NCI-H1694 treated with DMSO at 0.1 percent for 48 hours (cell line): ENCODE measurements at places on chromosomes 5 and 9.
A peak's percentile ranks its signal among the peaks of the same experiment; 100 is the strongest.

- no peak for DNase-seq
These were observed 25.7 kb downstream of the NCS1 start for GRCh38 chr9:130197888-130198287.

- no peak for DNase-seq
These were observed 3.7 kb upstream of the SLC9A3 start for GRCh38 chr5:527646-528628.

DNA sequence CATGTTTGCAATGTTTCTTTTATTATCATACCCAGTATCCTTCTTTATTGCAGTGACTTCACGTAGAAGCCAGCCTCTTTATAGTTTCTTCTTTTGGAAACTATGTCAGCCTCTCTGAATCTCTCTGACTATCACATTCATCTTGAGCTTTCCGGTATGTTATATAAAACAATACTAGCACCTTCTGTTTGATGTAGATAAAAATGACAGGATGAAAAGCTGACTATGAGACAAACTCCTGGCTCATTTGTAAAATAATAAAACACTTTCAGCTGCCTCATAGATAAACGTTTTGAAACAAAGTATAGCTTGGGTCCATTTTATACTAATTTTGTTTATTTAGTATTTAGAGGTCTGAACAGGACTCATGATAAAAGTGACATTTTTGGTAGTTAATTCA, 1145.4 kb upstream of the NUDT12 start:
- no peak for DNase-seq

DNA sequence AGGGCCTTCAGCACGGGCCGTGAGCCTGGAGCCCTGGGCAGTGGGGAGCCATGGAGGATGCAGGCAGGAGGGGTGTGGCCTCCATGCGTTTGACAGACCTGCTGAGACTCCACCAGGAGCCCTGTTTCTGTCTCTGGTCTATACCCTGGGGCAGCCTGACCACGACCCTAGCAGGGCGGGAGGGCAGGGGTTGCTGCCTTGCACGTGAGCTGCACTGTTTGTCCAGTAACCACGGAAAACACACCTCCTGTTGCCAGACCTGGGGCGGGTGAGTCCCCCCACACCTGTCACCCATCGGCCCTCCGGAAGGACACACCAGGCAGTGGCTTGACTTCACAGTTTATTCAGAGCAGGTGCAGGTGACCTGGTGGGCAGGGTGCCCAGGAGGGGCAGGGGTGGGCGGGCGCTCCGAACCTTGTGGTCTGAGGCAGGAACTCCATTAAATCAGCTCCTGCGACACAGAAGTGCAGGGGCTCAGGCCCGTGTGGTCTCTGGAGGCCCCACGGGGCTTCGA, 3.9 kb downstream of the LCN8 start:
- no peak for DNase-seq

DNA sequence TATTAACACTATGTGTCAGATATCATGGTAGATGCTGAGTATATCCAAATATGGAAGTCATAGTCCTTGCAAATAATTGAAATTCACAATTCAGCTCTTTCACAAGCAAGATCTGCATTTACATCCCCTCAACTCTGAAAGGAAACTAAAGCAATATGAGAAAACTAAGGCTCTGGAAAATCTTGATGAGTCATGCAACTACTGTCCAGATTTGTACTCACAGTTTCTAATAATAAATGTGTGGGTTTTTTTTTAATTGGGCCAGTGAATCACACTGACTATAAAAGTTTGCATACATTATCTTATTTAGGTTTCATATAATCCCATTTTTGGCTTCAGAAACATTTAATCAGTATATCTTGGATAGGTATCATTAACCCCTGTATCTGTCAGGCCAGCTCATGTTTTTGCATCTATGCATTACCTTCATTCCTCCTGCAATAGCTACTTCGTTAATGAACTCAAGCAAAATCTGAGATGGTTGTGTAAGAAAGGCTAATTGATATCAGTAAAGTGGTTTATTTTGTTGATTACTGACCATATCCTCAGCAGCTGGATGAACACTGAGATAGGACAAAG, 58.7 kb upstream of the PRR16 start:
- no peak for DNase-seq

- DNase-seq: no peak
These were observed 13.1 kb downstream of the LRRC26 start for GRCh38 chr9:137156567-137157375.

GRCh38 chr9:109463924-109464625, 34.0 kb downstream of the PTPN3 start:
- DNase-seq: no peak

DNA sequence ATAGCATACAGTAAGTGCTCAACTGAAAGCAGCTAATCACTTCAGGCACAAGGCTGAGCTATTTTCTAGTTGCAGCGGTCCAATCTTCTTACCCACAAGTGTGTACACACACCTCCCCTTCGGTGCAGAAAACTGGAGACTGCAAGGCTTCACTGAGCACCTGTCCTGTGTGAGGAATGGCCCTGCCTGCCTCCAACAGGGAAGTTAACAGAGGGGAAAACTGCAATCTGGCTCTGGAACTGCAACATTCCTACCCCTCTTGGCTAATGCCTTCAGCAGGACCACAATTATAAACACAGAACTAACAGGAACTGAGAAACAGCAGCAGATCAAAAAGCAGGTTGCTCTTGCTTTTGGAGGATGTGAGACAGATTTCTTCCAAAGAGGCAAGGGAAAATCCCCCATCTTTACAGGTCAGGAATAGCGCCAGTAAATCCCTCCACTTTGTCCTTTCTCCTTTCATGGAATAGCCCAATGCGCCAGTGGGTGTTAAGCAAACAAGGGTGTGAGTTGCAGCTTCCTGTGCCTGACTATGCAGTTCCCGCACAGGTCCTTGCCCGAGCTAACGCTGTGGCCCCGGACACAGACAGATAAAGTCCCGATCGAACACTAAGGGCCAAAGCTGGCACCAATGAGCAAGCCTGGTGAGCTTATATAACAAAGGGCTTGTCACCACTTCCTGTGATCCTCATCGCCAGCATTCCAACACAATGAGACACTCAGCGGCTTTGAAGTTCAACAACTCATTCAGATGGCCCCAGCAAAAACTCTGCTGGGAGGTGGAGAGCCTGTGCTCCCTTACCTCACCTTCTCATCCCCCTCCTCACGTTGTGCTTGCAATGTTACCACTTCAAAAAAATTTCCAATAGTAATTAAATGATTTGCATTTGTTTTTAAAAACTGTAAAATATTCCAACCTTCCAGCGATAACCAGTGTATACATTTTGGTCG, 21.5 kb downstream of the SHB start:
- peak; percentile 42 for DNase-seq

DNA sequence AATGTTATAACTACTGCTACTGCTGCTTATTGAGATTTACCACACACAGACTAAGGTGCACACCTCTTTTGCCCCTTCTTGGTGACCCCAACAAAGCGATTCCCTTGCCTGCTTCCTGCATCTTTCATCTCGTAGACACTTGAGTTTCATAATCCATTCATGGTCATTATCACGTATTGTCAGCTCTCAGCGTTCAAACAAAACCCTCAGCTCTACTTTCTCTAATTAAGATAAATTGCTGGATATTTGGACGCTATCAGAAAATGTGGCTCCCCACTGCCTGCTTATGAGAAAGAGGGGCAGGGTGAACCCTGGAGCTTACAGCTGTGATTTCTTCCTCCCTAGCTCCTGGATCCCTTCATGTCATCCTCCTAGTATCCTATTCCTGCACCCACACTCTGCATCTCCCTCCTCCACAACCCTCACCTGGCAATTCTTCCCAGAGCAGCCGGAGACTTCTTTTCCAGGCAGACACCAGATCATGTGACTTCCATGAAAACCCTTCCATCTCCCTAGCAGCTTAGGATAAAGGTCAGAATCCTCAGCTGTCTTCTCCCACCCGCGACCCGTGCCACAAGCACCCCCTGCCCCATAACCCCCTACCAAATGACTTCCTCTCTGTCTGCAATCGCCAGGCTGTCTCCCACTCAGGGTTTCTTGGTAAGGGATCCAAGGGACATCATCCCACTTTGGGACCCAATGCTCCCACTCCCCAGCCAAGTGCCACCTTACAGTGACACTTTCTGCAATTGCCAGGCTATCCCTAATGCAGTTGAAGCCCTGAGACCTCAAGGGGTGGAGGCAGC, 146.5 kb downstream of the NSG2 start:
- DNase-seq: no peak

DNA sequence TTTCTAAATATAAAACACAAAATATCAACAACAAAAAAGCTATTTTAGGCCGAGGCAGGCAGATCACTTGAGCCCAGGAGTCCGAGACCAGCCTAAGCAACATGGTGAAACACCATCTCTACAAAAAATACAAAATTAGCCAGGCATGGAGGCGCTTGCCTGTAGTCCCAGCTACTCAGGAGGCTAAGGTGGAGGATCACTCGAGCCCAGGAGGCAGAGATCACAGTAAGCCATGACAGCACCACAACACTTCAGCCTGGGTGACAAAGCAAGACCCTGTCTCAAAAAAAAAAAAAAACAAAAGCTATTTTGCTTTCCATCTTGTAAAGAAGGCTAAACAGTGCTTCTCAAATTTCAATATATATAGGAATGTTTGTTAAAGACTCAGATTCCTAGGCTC, 11.3 kb downstream of the C5orf15 start:
- DNase-seq: no peak

GRCh38 chr5:122420091-122420490, 108.1 kb downstream of the SNCAIP start:
- DNase-seq: no peak

GRCh38 chr5:78542321-78542840, 106.2 kb downstream of the LHFPL2 start:
- DNase-seq: no peak

- no peak for DNase-seq
These were observed 69.6 kb downstream of the SLC28A3 start for GRCh38 chr9:84270847-84271530.

DNA sequence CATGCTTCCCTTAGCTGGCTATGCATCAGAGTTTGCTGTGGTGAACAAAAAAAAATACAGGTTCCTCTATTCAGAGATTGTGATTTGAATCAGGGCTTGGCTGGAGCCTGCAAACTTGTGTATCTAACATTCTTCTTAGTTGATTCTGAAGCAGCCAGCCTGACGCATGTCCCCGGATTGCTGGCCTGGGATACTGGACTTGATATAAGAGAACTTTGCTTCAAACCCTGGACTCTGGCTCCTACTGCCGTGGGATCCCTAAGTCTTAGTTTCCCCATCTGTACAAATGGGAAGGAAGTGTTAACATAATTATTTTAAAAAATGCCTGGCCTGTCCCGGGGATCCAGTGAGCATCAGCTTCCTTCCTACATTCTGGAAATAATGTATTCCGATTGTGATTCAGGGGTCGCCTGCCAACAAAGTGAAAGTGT, 292.8 kb downstream of the ARHGEF28 start:
- DNase-seq: no peak

DNA sequence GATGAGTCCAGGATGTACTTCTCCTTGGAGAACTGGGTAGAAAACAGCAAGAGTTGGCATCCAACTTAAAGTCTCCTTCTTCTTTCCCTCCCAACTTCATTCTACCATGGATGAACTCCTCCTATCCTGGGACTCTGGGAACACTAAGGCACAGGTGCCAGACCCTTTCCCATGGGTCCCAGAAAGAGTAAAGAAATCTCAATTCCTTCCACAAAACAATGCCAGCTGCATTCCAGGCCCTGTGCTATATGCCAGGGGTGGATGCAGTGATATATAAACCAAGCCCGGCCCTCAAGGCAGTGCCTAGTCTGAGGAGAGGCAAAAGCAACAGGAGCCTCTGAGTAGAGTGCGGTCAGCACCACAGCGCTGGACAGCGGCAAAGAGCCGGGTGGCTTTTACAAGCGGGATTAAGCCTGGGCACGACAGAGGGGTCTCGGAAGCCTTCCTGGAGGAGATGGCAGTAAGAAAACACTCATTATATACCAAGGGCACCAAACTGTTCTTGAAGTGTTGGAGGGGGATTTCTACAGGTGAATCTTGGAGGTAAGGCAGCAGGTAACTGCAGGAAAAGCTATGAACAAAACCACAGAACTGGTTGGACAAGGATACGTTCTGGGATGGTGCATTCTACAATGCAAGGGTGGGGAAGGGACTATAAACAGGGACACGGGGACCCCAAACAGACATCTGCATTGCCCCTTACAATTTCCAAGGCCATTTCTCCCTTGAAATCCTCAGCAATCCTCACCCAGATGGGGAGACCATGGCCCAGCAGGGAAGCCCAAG, 16.4 kb upstream of the TOR2A start:
- no peak for DNase-seq

- DNase-seq: no peak
These were observed 36.4 kb upstream of the DAPK1 start for GRCh38 chr9:87461256-87461655.

DNA sequence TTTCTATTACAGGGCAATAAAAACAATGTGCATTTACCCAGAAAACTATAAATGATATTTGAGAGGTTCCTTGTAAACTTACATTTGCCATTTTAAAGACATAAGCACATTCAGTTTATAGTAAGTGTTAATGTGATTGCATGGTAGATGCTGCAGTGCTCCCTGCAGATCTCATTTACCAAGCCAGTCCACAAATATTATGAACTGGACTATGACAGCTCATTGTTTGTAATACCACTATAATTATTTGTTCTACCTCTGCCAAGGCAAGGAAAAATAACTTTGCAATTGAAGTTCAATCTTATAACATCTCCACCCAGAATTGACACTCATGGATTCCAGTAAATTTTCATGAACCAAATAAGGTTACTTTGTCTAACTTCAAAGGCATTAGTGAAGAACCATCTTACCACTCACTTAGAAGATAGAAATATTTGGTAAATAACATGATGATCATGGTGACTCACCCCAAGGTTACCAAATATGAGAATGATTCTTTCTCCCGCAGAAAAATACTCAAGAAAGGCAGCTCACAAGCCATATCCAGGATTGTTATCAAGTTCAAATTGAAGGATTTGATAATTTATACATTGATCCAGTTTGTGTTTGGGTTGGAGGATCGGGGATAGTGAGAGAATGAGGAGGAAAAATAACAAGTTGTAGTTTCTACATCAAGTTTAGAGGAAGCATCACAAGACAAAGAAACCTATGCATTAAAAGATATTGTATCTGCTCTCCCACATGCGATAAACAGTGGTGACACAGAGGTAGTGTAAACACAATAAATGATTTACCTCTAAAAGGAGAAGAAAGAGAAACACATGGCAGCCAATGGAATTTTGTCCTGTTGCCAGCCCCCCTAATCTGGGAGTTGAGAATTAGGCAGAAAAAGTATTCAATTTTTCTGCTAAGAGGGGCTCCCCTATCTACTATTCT, 29.5 kb downstream of the CDH9 start:
- no peak for DNase-seq

DNA sequence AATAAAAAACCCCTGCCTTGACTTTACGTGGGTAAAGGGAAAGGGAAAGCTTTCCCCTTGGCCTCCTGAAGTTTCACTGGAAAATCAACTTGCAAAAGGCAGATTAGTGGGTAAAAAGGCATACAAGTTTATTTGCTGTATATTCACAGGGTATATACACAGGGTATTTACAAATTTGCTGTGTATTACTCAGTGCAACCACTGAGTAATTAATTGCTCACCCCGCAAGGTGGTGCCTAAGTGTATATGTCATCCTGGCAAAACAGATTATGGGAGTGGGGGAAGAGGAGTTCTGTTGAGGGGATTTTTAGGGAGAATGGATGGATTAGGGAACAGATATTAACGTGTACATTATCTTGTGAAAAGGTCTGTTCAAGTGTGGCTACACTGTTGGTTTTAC, 7.1 kb upstream of the RARS1 start:
- no peak for DNase-seq
